IPS DF 19.7 (cell line): ENCODE measurements at places on chromosomes 2 and 18.

- no peak for DNase-seq
Observed at GRCh38 chr18:58183226-58183625, 139.2 kb downstream of the NEDD4L start.

GRCh38 chr2:101879466-101879865, 112.3 kb upstream of the IL1R2 start:
- DNase-seq = no peak

DNA sequence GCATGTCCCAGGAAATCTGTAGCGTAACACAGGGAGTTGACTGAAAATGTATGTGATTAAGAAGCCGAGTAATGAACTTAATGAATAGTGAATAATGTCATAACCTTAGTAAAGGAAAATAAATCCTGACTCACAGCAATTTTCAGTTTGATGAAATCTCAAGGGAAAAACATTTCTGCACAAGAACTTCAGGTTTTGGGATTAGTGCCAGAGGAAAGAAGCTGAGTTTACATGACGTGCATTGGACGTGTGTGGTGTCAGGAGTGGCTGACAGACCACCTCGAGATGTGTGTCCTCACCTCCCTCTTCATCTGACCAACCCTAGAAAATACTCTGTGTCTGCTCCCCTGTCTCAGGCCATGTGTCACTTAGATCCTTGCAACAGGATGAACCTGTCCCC, 39.1 kb downstream of the VWA3B start:
- DNase-seq = no peak

DNA sequence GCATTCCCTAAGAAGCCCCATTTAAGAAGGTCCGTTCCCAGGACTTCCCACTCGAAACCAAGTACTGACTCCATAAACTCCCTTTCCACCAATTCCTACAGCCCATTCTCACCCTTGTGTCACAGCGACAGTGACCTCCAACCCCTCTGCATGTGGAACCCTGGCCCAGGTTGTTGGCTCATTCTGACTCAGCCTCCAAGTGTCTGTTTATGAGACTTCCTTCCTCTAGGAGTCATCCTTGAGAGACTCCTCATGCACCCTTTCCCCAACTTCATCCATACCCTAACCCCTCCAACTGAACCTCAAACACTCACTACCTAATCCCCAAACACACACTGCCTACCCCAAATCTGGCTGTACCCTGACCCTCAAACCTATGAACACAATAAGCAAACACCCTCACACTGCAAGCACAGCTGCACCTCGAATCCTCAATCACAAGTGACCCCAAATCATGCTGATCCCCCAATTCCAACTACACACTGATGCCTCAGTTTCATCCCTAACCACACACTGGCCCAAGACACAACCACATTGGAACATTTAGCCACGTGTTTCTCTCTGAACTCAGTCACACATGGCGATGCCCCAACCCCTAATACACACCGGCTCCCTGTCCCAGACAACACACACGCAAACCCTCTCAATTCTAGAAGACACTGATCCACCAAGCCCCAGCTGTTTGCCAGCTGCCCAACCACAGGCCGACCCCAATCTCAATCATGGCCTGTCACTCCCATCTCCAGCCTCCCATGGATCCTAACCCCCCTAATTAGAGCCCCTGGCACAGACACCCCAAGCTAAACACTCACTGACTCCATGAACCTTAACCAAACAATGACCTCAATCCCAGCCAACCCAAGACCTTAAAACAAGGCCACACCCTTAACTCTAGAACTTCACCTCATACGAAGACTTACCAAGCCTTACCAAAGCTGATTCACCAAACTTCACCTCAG, 219.6 kb downstream of the CYP26B1 start:
- DNase-seq = no peak

DNA sequence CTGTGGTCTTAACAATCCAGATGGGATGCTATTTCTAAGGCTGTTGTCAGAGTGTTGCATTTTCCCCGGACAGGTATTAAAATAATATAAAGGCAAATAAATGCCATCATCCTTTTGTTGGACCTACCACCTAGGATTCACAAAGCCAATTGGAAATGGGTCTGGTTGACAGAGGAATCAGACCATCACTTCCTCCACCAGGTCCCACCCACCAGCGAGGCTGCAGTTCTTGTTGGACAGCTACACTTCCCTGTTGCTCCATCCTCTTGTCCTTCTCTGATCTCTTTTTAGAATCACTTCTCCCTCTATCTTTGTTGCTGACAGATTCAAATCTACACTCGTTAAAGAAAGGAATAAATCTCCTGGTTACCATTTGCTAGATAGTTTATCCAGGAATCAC, 1.1 kb downstream of the TMEM169 start:
- no peak for DNase-seq

- no peak for DNase-seq
Observed at GRCh38 chr2:43841949-43842865, 3.4 kb downstream of the ABCG8 start.

GRCh38 chr2:23944527-23944926, 4.3 kb downstream of the UBXN2A start:
- DNase-seq = no peak

- no peak for DNase-seq
Observed at GRCh38 chr18:13834496-13835015, 10.6 kb downstream of the MC5R start.

DNA sequence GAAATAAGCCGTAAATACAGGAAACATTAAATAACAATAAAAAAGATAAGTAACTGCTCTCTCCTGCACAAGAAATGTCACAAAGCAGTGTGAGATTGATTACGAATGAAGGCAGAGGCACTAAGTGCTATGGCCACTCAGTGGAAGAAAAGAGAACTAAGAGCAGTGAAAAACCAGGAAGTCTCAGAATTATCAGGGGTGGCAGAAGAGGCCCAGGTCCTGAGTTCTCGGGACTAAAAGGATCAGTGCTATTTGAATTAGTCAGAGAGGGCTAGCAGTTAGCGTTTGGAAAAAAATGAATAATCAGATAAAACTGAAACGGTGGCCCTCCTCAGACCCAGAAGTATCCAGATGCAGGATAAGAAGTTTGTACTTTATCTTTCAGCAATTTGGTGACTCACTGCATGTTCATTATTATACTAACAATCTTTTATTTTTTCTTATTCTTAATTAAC, 367.1 kb downstream of the ZEB2 start:
- no peak for DNase-seq

DNA sequence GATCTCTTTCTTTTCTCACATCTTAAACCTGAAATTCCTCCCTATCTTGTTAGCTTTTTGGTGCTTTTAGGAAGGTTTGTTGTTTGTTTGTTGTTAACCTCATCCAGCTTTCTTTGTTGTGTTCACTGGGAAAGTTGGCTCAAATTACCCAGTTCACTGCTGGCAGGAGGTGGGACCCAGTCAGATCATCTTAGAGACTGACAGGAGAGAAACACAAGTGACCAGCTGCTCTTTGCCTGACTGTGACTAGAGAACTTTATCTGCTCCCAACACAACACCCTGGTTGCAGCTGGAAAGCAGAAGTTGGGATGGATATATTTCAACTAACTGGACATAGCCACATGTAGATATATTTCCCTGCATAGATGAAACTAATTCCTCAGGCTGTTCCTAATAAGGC, 10.0 kb downstream of the MAPK4 start:
- DNase-seq = no peak

- DNase-seq = no peak
Observed at GRCh38 chr2:5253263-5253662, 438.9 kb upstream of the SOX11 start.

DNA sequence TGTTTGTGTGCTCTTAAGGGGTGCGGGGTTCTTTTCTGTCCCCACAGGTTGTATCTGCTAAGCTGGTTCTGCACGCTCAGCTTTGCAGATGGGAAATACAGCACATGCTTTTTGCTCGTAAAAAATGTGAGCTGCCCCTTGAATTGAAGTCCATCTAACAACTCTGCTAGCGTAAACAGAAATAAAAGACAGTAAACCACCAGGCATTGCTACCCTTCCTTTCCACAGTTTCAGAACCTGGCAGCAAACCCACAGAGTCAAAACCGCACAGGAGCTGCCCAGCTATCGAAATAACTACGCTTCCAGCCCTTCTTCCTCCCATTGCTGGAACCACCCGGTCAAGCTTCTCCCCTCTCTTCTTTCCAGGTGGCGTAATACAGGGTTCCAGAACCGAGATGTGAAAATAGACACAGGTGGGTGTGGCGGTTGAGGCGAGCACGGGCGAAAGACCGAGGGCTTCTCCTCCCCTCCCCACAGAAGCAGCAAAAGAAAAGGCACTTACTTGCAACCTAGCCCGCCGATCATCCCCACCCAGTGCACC, 479 bp downstream of the SCN9A start:
- no peak for DNase-seq

- DNase-seq = no peak
Observed at GRCh38 chr2:5319493-5319892, 372.7 kb upstream of the SOX11 start.

- DNase-seq = no peak
Observed at GRCh38 chr2:177164131-177164530, 48.5 kb upstream of the HNRNPA3 start.

DNA sequence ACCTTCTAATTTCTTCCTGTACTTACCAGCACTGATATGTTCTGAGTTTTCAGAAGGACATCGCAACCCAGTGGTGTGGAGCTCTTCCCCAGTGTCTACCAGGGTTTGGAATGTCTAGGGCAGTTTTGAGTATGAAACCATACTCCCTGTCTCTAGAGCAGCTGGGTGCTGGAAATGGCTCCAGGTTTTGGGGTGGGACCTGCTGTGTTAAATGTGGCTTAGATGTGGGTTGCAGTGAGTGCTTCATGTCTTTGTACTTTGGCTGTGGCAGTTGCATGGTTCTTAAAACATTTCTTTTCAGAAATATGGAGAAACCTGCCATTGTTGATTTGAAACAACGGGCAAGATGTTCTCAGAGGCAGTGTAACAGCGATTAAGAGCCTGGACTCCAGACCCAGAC, 48.5 kb downstream of the ACSL3 start:
- no peak for DNase-seq

DNA sequence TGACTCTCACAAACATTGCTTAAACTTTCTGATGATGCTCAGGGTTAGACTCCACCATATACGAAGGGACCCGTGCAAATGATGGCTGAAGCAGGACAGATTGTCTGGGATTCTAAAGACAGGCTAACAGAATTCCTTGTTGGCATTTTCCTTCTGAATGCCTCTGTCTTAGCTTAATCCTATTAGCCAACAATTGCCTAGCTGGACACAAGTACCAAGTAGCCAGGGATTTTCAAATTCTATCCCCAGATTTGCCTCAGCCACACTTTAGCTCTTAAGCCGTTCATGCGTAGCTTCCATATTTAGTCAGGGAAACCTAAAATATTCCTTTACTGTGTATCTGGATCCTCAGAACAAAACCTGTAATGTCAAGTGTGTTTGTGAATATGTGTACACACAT, 40.0 kb downstream of the COL4A3 start:
- DNase-seq = no peak

GRCh38 chr18:63405986-63406385, 16.3 kb downstream of the VPS4B start:
- DNase-seq = no peak

DNA sequence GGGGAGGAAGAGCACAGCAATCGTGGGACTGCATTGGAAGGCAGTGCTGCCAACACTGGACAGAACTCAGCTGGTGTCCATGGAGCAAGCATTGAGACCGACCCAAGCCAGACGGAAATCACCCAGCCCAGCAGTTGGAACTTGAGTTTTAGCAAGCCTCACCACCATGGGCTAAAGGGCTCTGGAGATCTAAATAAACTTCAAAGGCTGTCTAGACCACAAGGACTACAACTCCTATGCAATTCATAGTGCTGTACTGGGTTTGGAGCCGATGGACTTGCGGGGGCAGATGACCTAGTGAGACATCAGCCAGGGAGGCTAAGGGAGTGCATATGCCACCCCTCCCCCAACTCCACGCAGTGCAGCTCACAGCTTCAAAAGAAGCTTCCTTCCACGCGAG, 243.6 kb upstream of the SLC39A10 start:
- no peak for DNase-seq

DNA sequence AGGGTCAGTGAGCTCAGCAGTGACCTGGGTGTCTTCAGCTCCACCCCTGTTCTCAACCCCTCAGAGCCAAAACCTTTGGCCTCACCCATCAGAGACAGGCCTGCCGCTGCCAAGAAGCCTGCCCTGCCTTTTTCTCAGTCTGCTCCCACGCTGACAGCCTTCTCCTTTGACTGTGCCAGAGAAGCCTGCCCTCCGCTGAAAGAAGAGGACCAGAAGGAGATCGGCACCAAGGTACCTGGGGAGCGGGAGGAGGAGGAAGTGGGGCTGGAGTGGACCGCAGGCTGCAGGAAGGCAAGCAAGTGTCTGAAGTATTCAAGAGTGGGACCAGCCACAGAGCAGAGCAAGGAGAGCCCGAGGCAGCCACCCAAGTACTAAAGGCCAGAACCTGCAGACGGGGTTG, 33.2 kb downstream of the TOGARAM2 start:
- no peak for DNase-seq

DNA sequence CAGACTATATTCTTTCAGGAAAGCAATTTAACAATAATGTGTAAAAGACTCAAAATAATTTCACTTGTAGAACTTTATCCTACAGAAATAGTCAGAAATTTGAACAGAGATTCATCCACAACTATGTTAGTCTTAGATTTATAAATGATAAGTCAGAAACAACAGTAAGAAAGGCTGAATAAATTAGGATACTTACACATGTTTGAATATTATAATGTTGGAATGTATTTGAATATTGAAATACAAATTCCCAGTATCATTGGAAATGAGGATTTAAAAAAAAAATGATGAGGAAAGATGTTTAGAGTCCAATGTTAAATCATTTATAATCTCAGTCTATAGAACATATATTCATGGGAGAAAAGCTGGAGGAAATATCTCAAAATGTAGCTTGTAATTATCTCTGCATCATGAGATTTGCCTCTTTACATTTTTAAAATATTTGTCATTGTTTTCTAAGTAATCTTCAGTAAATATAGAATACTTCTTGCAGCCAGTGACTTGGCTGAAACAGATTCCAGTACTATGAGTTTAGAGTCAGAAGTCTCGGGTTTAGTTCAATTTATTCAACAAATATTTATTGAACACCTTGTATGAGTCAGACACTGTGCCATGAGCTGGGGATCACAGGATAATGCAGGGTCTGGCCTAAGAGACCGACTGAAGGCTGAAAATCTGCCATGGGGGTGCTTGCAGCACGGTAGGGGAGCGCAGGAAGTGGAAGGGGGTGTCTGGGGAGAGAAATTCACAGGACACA, 32.3 kb downstream of the CXCR4 start:
- DNase-seq = no peak
